ENCODE measurements at places on chromosomes 1 and 21. TPM values are rescaled to one million over a fixed set of nuclear protein-coding genes. Genes with fewer than 3 reads are reported as not detected.

RNU1-3 gene
- total RNA-seq = under 0.01 TPM

RAB3GAP2 gene
- total RNA-seq = 36.5 TPM

LORICRIN gene
- total RNA-seq = not detected

RAVER2 gene
- 7.7 TPM for total RNA-seq

APCS gene
- total RNA-seq = not detected

UTS2 gene
- not detected for total RNA-seq

SPAG17 gene
- under 0.01 TPM for total RNA-seq

LYPD8 gene
- total RNA-seq = not detected

GPR153 gene
- 13.4 TPM for total RNA-seq

ALX3 gene
- total RNA-seq = not detected

TUFT1 gene
- total RNA-seq = 18.2 TPM

ELK4 gene
- total RNA-seq = 11.0 TPM

PTPRU gene
- 25.8 TPM for total RNA-seq

SUSD4 gene
- total RNA-seq = under 0.01 TPM

C1orf226 gene
- total RNA-seq = under 0.01 TPM

MYOG gene
- not detected for total RNA-seq

GFI1 gene
- not detected for total RNA-seq

RNU1-1 gene
- under 0.01 TPM for total RNA-seq

ALPL gene
- 1.5 TPM for total RNA-seq

FAM151A gene
- not detected for total RNA-seq

SPRR5 gene
- not detected for total RNA-seq

NHLH1 gene
- not detected for total RNA-seq
